Stimulated activated CD4-positive, alpha-beta T cell treated with anti-CD3 and anti-CD28 coated beads, Interleukin-15, amount 100 ng/mL, for 1 hour (primary cell): ENCODE measurements at places on chromosomes 4 and X.

GRCh38 chr4:189504220-189504619 is 436.5 kb upstream of the FRG1 start:
- no peak for DNase-seq

GRCh38 chrX:103475381-103475780 is 43.9 kb downstream of the RAB40A start:
- no peak for DNase-seq

- no peak for DNase-seq
Measured at GRCh38 chrX:21990832-21991231, 41.3 kb upstream of the PHEX start.

- no peak for DNase-seq
Measured at GRCh38 chr4:123955167-123955800, 558.7 kb downstream of the SPRY1 start.

DNA sequence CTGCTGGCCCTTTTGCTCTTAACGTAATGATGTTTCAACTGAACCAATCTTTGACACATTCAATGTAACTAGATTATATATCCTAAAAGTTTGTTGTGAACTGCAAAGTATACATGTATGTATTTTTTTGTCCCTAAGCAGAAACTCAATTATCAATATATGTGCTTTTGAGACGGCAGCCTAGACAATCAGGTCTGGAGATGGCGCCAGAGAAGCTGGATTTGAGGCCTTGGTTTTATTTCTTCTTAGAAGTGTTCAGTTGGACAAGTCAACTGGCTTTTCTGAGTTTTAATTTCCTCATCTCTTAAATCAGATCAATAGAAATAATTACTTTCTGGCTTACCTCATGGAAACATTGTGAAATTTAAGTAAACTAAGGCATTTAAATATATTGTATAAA is 62.5 kb downstream of the DCAF8L1 start:
- DNase-seq: no peak
